Activated CD8-positive, alpha-beta memory T cell treated with anti-CD3 and anti-CD28 coated beads for 4 hours (primary cell): ENCODE measurements at places on chromosomes 11 and 22.
A peak's percentile ranks its signal among the peaks of the same experiment; 100 is the strongest.

GRCh38 chr11:22666688-22667439 is 453 bp downstream of the GAS2 start:
- no peak for DNase-seq

GRCh38 chr22:40634119-40634903 is 2.2 kb downstream of the MRTFA start:
- no peak for DNase-seq

DNA sequence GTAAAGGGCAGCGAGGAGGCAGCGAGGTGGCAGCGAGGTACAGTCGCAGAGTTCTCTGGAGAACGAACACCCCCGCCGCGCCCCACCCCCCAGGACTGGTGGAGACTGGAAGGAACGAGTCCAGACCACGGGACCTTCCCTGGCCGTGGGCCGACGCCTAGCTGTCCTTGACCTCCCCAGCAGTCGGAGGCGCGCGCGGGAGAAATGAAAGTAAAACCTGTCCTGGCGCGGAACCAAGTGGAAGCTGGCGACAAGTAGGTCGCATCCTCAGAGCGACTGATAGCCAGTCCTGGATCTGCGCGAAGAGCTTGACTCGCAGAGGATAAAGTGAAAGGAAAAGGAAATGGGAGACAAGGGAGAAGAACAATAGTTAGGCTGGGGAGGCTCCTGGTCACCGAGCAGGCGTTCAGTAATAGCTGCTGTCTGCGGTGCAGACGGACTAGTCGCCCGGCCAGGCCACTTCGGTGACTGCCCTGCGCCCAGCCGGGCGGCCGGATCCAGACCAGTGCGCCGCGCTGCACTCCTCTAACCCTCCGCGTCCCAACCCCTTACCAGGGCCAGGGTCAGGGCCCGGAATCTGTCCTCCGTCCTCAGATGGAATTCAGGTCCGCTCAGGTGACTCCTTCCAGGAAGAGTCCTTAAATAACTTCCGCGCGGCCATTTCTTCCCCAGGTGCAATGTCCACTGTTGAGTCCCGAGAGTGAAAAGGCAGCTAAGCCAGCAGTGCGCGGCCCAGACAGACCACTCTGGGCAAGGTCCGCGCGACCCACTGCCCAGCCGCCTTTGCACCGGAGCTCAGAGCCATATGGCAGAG is 1.9 kb upstream of the ADM start:
- peak; percentile 50 for DNase-seq

DNA sequence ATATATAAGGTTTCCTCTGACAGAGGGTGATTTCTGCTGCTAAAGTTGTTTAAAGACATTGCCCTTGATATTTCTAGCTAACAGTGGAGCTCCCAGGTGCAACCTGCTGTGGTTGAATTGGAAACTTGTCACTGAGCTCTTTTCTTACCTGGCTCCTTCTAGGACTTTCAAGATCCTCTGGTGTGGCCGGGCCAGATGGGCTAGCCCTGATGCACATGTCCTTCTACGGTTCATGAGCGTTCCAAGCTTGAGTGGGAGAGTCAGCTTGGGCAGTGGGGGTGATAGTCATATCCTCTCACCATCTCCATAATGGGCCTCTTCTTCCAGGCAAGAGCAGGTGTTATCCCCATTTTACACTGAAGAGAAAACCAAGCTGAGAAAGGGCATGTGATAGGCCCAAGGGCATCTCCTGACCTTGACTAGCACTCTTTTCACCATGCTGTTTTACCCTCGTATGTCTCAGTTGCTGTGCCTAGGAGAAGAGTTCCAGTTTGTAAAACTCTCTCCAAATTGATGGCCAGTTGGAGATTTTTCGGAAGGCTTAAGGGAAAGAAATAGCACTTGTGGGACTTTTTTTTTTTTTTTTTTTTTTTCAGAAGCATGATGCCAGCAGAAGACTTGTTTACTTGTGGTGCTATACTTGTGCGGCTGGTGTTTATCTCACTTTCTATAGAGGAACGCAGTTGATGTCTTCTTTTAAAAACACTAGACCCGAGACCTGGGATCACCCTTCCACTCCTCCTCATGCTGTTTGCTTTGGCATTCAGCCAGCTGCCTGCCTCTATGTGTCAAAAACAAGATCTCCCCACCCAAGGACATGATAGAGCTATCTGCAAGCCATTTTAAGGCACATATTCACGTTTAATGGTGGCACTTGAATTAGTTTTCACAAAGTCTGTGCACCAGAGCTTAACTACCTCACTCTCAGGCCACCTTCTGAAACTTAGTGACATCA is 32.6 kb downstream of the TEAD1 start:
- DNase-seq = no peak

GRCh38 chr11:100892886-100893285 is 205.8 kb downstream of the ARHGAP42 start:
- no peak for DNase-seq

DNA sequence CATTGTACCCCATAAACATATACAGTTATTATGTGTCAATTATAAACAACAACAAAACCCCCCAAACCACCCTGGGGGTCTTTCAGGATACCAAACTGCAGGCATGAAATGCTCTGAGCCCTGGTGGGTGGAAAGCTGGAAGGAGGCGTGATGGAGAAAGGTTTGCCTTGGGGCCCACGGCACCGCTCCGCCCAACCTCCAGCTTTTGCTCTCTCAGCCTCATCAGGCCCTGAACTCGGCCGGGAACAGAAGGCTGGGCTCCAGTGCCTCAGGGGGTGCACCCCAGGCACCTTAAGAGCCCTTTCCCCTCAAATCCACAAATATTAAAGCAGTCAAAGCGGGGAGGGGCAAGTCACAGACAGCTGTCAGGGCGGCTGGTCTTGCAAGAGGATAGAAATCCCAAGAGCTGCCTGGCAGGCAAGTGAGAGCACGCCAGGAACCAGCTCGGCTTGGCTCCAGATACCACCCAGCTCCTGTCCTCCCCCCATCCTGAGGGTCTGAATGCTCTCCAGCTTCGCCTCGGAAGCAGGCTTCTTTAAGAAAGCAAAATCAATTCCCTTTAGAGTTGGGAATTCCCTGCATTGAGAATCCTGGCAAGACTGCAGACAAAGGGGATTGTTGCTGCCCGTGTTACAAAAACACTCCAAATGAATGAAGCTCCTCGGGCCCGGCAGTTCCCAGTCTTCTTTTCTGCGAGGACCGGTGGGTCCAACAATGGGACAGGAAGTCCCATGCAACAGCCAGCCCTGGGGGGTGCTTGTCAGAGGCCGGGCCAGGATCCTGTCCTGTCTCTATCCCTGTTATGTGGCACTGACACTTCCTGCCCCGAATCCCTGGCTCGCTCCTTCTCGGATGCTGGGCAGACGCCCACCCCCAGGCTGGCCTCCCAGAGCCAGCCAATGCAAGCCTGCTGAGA is 80.8 kb downstream of the NAT10 start:
- DNase-seq = no peak

- no peak for DNase-seq
These were observed 35.9 kb downstream of the MYO18B start for GRCh38 chr22:25777870-25778269.

DNA sequence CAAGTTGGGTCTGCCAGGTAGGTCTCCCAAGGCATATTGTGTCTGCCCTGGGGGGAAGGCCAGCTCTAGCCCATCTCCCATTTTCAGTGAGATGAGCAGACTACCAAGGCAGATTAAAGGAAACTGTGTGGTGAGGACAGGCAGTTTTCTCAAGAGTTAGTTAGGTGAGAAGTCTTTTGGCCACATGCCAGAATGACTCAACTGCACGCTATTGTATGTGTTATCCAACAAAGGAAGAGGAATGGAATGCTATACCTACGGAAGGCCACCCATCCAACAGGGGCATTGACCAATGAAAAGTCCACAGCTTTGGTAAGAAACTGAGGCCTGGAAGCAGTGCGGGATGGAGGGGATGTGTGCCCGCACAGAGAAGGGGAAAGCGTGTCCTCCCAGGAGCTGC is 941.7 kb downstream of the NTM start:
- DNase-seq = no peak

GRCh38 chr11:41494716-41495115 is 35.3 kb upstream of the LRRC4C start:
- DNase-seq = no peak

GRCh38 chr11:101446726-101447125 is 137.1 kb downstream of the TRPC6 start:
- no peak for DNase-seq

DNA sequence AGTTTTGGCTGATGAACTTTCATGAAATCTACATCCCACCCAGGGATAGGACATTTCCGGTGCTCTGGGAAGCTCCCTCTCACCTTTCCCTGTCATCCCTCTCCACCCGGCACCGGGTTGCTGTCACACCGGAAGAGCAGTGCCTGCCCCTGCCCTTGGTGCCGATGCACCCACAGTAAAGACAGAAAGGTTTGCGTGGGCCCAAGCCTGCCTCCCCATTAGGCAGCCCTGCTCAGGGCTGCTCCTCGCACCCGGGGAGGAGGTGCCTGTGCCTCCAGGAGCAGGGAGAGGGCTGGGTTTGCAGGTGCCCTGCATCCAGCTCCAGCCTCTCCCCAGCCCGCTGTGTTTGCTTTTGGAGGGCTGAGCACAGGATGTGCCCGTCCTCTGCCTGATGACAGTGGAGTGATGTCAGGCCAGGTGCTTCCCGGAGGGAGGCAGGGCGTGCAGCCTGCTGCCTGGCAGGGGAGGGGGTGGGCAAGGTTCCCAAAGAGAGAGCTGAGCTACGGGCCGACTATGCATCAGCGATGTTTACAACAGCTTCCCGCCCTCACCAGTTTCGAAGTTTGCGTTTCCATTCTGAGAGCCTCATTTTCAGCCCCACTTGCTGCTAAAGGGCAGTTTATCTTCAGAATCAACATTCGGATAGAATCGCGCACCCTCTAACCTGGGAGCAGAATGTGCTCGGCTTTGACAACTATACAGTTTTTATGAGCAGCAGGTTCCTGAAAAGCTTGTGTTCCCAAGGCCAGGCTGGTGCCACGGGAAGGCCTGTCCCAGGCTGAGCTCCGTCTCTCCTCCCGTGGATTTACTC is 83.2 kb upstream of the CLDN5 start:
- no peak for DNase-seq

- no peak for DNase-seq
These were observed 51.9 kb upstream of the PTPRJ start for GRCh38 chr11:47928426-47928825.

DNA sequence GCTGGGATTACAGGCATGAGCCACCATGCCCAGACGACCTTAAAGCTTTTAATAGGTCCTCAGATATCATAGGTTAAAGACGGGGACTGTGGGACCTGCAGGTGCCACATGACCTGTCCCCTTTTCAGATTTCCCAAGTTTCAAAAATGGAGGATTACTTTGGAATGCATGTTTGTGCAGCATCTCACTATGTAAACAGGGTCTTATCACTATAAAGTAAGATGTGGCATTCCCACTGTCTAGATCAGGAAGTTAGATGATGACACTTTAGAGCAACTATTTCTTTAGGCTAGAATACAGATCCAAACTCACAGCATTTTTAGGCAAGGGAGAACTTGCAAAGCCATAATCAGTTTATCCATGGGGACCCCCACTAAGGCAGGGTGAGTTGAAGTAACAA is 92.8 kb downstream of the USP35 start:
- DNase-seq = no peak

DNA sequence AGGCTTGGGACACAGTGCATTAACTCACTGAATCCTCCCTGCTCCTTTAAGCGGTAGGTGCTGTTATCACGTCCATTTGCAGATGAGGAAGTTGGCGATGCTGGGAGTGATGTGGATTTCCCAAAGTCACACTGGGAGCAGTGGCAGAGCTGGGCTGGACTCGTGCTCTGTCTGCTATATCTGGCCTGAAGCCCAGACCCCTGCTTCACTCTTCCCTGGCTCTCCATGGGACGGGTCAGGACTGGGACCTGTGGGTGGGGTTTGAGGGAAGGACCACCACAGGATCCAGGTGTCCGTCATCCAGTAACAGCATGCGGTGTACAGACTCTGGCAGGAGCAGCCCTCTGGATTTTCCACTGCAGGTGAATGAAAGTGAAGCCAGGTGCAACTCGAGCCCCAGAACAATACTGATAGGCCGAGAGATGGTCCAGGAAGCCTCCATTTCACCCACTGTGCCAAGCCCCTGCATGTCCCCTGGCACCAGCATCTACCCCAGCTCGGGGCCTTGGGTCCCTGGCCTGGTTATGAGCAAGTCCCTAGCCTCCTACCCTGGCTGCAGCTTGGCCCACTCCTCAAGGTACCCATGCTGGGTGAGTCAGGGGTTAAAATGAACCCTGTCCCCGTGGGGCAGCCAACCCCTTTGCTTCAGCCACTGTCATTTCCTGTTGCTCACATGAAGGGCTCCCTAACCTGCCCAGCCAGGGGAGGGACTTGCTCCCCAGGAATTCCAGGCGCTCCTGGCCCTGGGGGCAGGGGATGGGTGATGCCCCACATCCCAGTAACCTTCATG is 4.2 kb downstream of the USP2 start:
- no peak for DNase-seq

DNA sequence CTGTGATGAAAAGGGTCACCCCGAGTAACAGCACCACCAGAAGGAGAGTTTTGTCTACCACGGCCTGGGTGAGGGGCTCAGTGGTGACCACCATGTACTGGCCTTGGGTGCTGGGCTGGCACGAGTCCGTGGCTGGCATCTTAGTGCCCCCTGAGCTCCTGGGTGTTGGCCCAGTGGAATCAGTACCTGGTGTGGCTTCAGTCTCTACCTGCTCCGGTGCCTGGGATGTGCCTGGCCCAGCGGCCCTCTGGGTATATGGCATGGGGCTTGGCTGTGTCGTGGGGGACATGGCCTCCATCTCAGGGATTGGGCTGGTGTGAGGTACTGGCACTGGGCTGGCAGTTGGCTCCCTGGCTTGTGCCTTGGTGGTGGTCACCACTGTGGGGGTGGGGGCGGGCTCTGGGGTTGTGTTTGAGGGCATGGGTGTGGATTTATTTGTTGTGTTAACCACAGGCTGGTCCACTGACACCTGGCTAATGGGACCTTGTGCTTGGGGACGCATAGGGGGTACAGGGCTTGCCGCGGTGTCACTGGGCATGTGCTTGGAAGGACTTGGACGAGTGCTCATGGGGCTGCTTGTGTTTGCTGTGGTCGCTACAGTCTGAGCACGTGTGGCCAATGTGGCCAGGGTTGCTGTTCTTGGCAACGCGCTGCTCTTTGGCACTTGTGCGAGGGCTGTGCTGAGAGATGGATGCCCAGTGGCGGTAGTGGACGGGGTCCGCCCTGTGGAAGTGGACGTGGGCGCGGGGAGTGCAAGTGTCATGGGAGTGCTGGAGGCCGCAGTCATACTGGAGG is 9.8 kb downstream of the C11orf24 start:
- no peak for DNase-seq

- no peak for DNase-seq
These were observed 25.4 kb upstream of the SMTN start for GRCh38 chr22:31055635-31056159.

- no peak for DNase-seq
These were observed 1280.6 kb upstream of the CNTN5 start for GRCh38 chr11:97739932-97740800.
